ENCODE measurements at places on chromosomes 5 and 9. TPM values are rescaled to one million over a fixed set of nuclear protein-coding genes. Genes with fewer than 3 reads are reported as not detected.

TEX48 gene
- not detected for total RNA-seq

FGF10 gene
- total RNA-seq, result 15.8 TPM

PCDHGC4 gene
- total RNA-seq, result 3.6 TPM

PTCH1 gene
- total RNA-seq, result 9.3 TPM

FBXW5 gene
- 62.3 TPM for total RNA-seq

EFCAB9 gene
- total RNA-seq, result not detected

Measured in ovary (tissue), 10 donors.